ENCODE measurements at places on chromosomes 3 and 15. TPM values are rescaled to one million over a fixed set of nuclear protein-coding genes. Genes with fewer than 3 reads are reported as not detected.
A peak's percentile ranks its signal among the peaks of the same experiment; 100 is the strongest.

Gene PRKCD
- 24.9 TPM for total RNA-seq

Gene FSTL1
- 326 TPM for total RNA-seq

Gene DAZL
- total RNA-seq: 21.7 TPM

Gene MRPL46
- 29.3 TPM for total RNA-seq

Gene PRR20G
- total RNA-seq: 0.26 TPM

- no peaks in the 10 kb centered on the region for H3K27me3 ChIP-seq
- no peak overlapping the region for H3K27ac ChIP-seq
- H3K36me3 ChIP-seq: no peaks in the 10 kb centered on the region
- no peak overlapping the region for H3K4me3 ChIP-seq
- H3K4me1 ChIP-seq: 0 out of 2 replicates have a peak, but pooled peaks cover 5% of the 10 kb centered on the region
Measured at GRCh38 chr3:71309342-71309741, 274.2 kb downstream of the FOXP1 start.

- H3K27me3 ChIP-seq: no peaks in the 10 kb centered on the region
- no peak overlapping the region for H3K4me3 ChIP-seq
- no peak for DNase-seq
Measured at GRCh38 chr3:188943591-188943990, 228.2 kb upstream of the TPRG1 start.

- peak overlapping the region; percentile 87 for H3K4me3 ChIP-seq
- no peak for DNase-seq
- H3K36me3 ChIP-seq: peaks cover 3% of the 10 kb centered on the region
- H3K27ac ChIP-seq: no peak overlapping the region
Measured at GRCh38 chr15:55991802-55992768, 1.3 kb downstream of the NEDD4 start.

DNA sequence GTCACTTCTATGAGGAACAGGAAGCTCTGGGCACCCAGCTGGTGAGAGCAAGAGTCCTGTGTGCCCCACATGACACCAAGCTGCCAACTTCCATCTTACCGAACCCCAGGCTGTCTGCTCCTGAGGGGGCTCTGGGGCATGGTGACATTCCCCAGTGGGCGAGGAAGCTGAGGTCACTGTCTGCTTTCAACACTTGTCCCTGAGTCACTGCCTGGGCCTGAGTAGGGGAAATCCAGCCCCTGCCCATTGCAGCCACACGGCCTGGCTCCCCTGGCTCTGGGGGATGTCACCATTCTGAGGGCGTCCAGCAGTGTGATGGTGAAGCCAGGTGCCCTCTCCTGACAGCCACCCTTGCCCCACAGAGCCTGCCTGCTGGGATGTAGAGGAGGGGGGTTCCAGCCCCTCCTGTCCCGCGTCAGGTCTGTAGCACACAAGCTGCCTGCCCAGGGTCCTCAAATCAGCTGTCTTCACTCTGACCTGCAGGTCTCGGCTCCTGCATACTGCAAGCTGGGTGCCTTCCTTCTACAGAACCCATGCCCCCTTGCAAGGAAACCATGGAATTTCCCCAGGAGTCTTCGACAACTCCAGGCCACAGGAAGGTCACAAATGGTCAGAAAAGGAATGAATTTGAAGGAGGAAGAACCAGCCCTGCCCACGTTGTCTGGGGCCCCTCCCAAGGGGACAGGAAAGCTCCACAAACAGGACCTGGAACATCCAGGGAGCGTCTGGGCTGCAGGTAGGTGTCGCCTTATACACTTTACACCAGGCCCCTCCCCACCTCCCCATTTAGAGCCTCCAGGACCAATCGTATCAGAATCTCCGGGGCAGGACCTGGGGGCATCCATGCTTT, 69.9 kb upstream of the GATM start:
- peaks cover 9% of the 10 kb centered on the region for H3K36me3 ChIP-seq
- H3K27ac ChIP-seq: no peak overlapping the region
- H3K4me1 ChIP-seq: no peaks in the 10 kb centered on the region
- peak; percentile 50 for DNase-seq
- H3K4me3 ChIP-seq: no peak overlapping the region

GRCh38 chr3:38314112-38314763, 32.1 kb downstream of the SLC22A14 start:
- no peak overlapping the region for H3K27ac ChIP-seq
- no peak for DNase-seq
- no peaks in the 10 kb centered on the region for H3K4me1 ChIP-seq
- no peaks in the 10 kb centered on the region for H3K27me3 ChIP-seq

DNA sequence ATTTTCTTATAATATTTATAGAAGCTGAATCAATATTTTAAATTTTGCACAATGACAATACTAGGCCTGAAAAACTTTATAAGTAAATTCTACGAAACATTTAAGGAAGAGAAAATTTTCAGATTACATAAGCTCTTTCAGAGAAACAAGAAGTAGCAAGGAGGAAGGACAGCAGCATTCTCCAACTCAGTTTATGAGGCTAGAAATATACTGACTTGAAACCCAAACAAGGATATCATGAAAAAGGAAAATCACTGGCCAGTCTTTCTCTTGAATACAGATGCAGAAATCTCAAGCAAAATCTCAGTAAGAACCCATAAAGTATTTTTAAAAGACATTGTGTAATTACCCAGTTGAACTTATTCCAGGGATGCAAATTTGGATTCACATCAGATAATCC, 121.3 kb downstream of the STAC start:
- DNase-seq: no peak
- H3K27me3 ChIP-seq: no peaks in the 10 kb centered on the region
- no peak overlapping the region for H3K27ac ChIP-seq
- H3K36me3 ChIP-seq: peaks cover 6% of the 10 kb centered on the region
- no peaks in the 10 kb centered on the region for H3K4me1 ChIP-seq

- H3K36me3 ChIP-seq: no peaks in the 10 kb centered on the region
- H3K27ac ChIP-seq: no peak overlapping the region
- peak; percentile 55 for DNase-seq
- H3K27me3 ChIP-seq: no peaks in the 10 kb centered on the region
- H3K4me3 ChIP-seq: no peak overlapping the region
Measured at GRCh38 chr3:131216801-131217200, 164.8 kb upstream of the NUDT16 start.

GRCh38 chr3:31247850-31248562, 284.7 kb upstream of the STT3B start:
- H3K36me3 ChIP-seq: no peaks in the 10 kb centered on the region
- no peaks in the 10 kb centered on the region for H3K27me3 ChIP-seq
- DNase-seq: no peak

GRCh38 chr3:66297260-66297873, 76.6 kb downstream of the SLC25A26 start:
- no peak for DNase-seq
- H3K4me1 ChIP-seq: no peaks in the 10 kb centered on the region
- no peaks in the 10 kb centered on the region for H3K36me3 ChIP-seq
- no peak overlapping the region for H3K27ac ChIP-seq
- no peaks in the 10 kb centered on the region for H3K27me3 ChIP-seq
- no peak overlapping the region for H3K4me3 ChIP-seq

Data from H9 (cell line).